Posterior cingulate gyrus (tissue), 11 donors: ENCODE measurements at places on chromosomes 16 and 17.

DNA sequence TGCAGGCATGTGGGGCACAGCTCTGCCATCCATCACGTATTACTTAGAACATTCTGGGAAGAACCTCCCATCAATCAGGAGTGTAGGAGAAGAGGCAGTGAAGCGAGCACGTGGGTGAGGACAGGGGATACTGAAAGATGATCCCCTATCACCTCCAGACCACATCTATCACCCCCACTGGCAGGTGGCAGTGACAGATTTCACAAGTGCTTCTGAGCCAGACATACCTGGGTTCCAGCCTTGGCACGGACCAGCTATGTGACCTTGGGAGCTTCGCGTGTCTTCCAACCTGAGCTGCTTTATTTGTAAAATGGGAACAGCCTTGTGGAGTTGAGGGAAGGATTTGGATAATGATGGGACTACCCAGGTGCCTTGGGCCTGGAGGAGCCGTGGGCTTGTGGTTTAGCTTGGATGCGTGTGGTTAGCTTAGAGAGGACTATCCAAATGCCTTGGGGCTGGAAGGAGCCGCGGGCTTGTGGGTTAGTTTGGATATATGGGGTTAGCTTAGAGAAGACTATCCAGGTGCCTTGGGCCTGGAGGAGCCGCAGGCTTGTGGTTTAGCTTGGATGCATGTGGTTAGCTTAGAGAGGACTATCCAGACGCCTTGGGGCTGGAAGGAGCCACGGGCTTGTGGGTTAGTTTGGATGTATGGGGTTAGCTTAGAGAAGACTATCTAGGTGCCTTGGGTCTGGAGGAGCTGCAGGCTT is 206.4 kb downstream of the ENGASE start:
- DNase-seq = no peak

- DNase-seq = no peak
These were observed 1.0 kb downstream of the MSI2 start for GRCh38 chr17:57257195-57257894.

- DNase-seq = no peak
These were observed 65.5 kb downstream of the IQCK start for GRCh38 chr16:19783363-19784182.

GRCh38 chr17:57808882-57809281 is 41.0 kb downstream of the MRPS23 start:
- no peak for DNase-seq

DNA sequence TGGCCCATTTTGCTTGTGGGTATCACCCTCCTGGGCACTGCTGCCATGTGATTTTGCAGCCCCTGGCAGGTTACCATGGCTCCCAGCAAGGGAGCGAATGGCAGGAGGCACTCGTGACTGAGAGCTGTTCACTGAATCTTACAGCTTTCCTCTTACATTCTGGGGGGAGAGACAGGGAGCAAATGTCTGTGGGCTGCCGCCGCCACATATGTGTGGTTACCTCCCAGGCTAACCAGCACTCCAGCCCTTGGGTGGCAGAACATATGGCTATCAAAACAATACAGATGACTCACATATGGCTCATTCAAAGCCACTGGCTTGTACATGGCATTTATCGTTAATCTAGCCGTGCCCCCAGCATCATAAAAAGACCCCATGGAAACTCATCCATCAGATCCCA is 19.8 kb downstream of the GTF3C1 start:
- peak; percentile 28 for DNase-seq

DNA sequence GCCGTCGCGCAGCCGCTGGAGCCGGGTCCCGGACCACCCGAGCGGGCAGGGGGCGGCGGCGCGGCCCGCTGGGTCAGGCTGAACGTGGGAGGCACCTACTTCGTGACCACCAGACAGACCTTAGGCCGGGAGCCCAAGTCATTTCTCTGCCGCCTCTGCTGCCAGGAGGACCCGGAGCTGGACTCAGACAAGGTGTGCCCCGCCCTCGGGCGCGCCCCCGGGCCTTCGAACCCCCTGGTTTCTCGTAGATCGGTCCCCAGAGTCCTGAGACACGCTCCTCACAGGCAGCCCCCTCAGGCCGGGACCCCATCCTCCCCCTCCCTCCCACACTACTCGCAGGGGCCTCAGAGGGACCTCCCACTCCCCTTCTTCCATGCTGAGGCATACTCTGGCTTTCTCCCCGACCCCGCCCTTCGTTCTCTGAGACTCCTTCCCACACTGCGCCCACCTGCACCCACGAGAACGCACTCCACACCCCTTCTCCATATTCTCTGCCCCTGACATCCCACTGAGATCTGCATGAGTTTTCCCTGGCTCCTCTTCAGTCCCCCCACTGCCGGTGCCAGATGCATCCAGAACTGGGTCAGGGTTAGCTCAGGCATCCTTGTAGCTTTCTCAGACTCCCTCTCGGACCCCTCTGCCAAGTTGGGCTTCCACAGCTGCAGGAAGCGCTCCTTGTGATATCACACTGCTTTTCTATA is 523 bp downstream of the KCTD2 start:
- DNase-seq = no peak

DNA sequence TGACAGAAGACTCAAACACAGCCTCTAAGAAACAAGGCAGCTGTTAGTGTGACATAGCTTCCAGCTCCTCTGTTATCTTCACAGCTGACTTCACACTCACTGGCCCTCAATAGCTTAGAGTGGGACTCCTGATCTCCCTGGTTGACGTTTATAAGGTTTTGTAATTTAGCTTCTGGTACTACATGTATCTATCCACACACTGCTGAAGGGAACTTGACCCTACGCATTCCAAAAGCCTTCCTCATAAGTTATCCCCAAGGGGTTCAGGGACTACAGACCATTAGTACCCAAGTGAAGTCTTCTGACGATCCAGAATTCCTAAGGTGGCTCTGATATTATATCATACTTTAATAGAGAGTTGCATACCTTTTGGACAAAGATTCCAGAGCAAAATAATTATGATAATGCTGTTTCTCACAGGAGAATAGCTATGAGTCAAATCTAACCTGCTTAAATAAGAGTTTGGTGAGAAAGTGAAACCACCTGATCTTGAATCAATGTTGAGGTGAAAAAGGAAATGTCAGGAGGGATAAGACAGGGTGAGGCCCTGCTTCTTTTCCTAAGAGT is 14.5 kb downstream of the ACACA start:
- no peak for DNase-seq

DNA sequence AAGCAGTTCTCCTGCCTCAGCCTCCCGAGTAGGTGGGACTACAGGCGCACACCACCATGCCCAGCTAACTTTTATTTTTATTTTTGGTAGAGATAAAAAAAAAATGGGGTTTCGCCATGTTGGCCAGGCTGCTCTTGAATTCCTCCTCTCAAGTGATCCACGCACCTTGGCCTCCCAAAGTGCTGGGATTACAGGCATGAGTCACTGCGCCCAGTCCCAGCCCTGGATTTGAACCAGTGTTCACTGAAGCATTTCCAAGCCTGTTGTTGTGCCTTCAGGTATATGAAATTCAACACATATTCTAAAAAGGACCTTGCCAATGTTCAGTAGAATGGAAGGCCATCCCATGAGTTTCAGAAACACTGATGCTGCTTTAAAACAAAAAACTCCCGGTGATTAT is 165.3 kb downstream of the SLC39A11 start:
- DNase-seq = no peak

DNA sequence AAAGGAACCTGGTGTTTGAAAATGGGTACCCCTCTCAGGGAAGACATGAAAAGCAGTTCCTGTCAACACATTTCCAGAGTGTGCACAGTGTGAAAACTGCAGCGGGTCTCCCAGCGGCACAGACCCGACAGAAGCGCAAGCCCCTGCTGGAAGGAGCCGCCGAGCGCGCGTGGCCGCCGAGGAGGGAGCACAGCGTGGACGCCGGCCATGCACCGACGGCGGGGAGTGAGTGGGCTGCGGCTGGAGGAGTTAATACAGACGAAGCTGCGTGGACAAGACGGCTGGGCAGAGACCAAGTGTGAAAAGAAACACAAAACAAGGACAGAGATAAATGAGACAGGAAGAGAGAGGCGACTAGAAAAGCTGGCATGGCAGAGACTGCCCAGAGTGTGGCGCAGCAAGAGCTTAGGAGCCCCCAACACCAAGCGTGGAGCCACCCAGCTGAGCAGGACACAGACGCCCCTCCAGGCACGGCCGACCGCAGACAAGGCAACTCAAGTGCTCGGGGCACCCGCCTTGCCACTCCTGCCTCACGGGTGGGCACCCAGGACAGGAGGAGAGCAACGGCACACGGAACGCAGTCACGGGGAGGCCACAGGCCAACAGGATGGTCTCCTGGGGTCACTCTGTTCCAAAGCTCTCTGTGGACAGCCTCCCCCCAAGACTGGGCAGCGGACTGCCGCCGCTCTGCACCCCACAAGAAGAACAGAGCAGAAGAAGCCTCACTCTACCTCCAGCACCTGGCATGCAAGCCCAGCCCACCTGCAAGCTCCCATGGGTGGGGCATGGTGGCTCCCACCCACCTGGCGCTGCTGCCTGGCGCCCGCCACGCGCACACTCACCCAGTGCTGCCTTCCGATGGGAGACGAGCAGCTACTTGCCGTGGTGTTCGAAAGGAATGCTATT is 16.5 kb downstream of the SLC16A3 start:
- no peak for DNase-seq

- DNase-seq = peak; percentile 20
These were observed 8.0 kb upstream of the UNK start for GRCh38 chr17:75776386-75777295.

GRCh38 chr16:283033-283805 is at the start of gene PDIA2:
PDIA2 (plus strand) TSS chr16:283164; CDS start chr16:283170, 6 bp downstream.
- peak; percentile 28 for DNase-seq

GRCh38 chr16:84044118-84044488 is 1.5 kb upstream of the SLC38A8 start:
- DNase-seq = no peak

DNA sequence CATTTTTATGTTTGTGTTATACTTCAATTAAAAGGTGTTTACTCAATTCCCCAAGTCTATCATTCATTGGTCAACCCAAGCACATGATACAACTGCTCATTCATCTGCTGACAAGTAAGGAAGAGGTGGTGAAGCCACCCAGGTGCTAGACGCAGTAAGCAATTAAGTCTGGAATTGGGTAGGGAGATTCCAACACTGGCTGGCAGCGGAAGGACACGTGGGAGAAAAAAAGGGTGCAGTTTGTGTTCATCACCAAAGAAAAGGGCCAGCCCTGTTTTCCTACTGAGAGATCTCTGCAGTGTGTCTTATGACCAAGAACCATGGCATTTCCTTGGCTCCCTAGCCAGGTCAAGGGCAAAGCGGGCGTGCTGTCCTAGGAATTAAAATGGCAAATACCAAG is 11.8 kb upstream of the ZNF23 start:
- DNase-seq = no peak

- DNase-seq = peak; percentile 45
These were observed 64.0 kb downstream of the MYO18A start for GRCh38 chr17:29115961-29116803.

- DNase-seq = no peak
These were observed 21.4 kb downstream of the HAPSTR1 start for GRCh38 chr16:9112844-9113186.

- DNase-seq = no peak
These were observed 3.7 kb upstream of the PER1 start for GRCh38 chr17:8155996-8156245.
